ENCODE measurements at places on chromosomes 5 and 9. TPM values are rescaled to one million over a fixed set of nuclear protein-coding genes. Genes with fewer than 3 reads are reported as not detected.

The IFNA16 gene
- total RNA-seq: not detected

The MELK gene
- total RNA-seq: 8.9 TPM

The DPYSL3 gene
- 87.5 TPM for total RNA-seq

The AGXT2 gene
- total RNA-seq: 0.04 TPM

The TMEM252 gene
- 0.09 TPM for total RNA-seq

The DPM2 gene
- total RNA-seq: 16.7 TPM

The NUTM2G gene
- not detected for total RNA-seq

The SPATA31A3 gene
- total RNA-seq: not detected

The LMX1B gene
- total RNA-seq: 1.0 TPM

The RASEF gene
- 0.31 TPM for total RNA-seq

The LYRM7 gene
- 10.3 TPM for total RNA-seq

The MVB12B gene
- total RNA-seq: 11.3 TPM

The TRIM36 gene
- total RNA-seq: 2.0 TPM

The NPR3 gene
- total RNA-seq: 14.3 TPM

The SPATA31A1 gene
- not detected for total RNA-seq

The ELP1 gene
- 28.3 TPM for total RNA-seq

The S100Z gene
- 0.09 TPM for total RNA-seq

The JAKMIP2 gene
- total RNA-seq: 2.0 TPM

The VCAN gene
- 248 TPM for total RNA-seq

The ECSCR gene
- total RNA-seq: 36.0 TPM

The LCN1 gene
- total RNA-seq: not detected

The FSTL4 gene
- 1.3 TPM for total RNA-seq

The GPRIN1 gene
- total RNA-seq: 0.49 TPM

The SPATA31E1 gene
- not detected for total RNA-seq

The SYNPO gene
- total RNA-seq: 7.7 TPM

The EIF4E1B gene
- not detected for total RNA-seq

The PCDHGA9 gene
- 3.8 TPM for total RNA-seq

The STKLD1 gene
- 1.4 TPM for total RNA-seq

The FOXI1 gene
- total RNA-seq: not detected

The ADAMTSL1 gene
- 25.0 TPM for total RNA-seq

The TAS2R1 gene
- total RNA-seq: not detected

The TIMD4 gene
- total RNA-seq: 1.9 TPM

The SPINK7 gene
- not detected for total RNA-seq

The HCN1 gene
- total RNA-seq: 1.3 TPM

The SPINK6 gene
- not detected for total RNA-seq

The RGP1 gene
- 11.4 TPM for total RNA-seq

The OR1J2 gene
- total RNA-seq: not detected

The PCDHB11 gene
- 4.3 TPM for total RNA-seq

The ASPN gene
- total RNA-seq: 473 TPM

The NUDT2 gene
- 22.5 TPM for total RNA-seq

The N4BP3 gene
- 19.6 TPM for total RNA-seq

The SHB gene
- 5.0 TPM for total RNA-seq

The CARTPT gene
- total RNA-seq: not detected

The C9orf152 gene
- not detected for total RNA-seq

The RGS14 gene
- 16.2 TPM for total RNA-seq

The SPINK13 gene
- total RNA-seq: not detected

The FAM221B gene
- not detected for total RNA-seq

The OLFML2A gene
- total RNA-seq: 100 TPM

The NRG2 gene
- 2.0 TPM for total RNA-seq

The TRIM14 gene
- total RNA-seq: 0.40 TPM
